ENCODE measurements at places on chromosomes 4 and X.

- DNase-seq: no peak
Measured at GRCh38 chr4:95507147-95507546, 41.6 kb downstream of the UNC5C start.

- DNase-seq: no peak
Measured at GRCh38 chr4:153260553-153261300, 56.5 kb downstream of the TRIM2 start.

DNA sequence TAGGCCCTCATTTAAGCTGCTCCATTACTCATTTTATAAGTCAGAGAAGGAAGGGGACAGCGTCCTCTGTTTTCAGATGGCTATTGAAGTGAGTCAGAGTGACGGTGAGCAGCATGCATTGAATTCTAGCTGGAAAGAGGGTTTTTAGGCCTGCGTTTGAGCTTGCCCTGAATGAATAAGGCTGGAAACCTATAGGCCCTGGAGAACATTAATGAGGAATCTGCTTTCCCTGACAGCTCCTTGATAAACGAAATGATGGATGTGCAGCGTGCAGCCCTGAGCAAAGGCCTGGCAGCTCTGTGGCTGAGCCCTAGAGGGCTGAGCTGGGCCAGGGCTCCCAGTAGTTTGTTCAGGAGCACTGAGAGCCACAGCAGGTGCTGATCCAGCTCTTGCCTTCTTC, 33.4 kb downstream of the TBL1X start:
- no peak for DNase-seq

DNA sequence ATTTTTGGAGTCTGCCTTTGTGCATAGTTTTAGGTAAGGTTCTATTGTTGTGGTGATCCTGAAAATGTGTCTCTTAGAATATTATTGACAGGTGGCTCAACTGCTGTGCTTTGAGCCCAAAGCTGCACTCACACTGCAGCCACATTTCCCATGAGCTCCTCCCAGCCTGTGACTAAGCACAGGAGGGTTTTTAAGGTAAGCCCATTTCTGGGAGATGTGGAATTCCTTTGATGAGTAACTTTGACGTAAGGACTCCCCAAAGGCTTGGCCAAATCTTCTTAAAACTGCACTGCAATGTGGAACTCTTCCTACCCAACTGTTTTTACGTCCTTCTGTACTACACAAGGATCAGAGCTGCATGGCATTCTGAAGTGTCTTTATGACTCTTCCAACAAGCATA, 20.0 kb upstream of the TMPRSS11A start:
- no peak for DNase-seq

DNA sequence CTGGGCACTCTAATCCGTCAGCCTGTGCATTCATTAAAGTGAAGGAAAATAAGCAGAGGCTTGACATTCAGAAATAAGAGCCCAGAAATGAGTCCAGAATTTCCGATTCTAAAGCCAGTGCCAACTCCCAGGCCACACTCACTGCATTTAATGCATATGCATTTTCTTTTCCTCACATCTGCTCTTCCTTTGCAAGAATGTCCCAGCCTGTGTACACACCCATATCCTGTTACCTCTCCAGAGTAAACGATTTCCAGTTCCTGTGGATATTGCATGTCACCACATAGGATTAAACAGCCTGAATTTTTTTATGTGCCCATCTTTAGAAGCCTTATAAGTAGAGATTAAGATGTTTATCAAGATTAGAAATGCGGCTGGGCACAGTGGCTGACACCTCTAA, 27.5 kb downstream of the ARX start:
- no peak for DNase-seq

DNA sequence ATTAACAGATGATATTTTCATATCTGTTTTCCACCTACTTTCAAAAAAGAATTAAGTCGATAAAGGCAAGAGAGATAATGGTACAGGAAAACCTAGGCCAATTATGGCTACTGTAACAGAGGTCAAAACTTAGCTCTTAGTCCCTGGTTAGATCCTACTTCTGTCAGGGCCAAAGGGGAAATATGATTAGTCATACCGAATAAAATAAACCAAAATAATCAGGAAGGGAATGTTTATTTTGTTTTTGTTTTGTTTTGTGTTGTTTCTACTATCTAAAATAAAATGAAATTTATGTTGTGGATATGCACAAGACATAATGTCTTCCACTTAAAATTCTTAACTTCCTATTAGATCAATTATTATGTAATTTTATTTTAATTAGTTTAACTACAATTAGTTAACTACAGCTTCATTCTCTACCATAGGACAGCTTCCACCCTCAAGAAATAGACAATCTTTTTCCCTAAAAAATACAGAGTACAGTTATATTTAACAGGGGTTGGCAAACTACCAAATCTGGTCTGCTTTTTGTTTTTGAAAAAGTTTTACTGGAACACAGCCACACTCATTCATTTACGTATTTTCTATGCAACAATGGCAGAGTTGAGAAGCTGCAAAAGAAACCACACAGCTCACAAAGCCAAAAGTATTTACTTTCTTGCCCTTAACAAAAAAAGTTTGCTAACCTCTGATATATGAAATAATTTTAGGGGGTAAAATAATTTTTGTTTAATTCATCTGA, 25.4 kb downstream of the TMEM47 start:
- no peak for DNase-seq

DNA sequence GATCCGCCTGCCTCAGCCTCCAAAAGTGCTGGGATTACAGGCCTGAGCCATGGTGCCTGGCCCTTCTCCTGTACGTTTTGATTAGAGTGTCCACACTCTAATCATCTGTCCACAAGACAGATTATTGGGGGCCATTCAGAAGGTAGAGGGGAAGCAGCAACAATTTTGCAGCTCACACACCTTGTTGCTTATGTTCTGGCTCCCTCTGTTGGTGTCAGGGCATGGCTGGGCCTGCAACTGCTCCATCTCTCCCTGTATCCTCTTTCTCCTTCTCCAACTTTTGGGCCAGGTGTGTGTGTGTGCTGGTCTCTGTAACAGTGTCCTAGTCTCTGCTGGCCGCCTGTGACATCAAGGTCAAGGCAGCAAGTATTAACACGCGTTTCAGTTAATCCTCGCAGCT, 125.5 kb upstream of the MBNL3 start:
- DNase-seq: no peak

DNA sequence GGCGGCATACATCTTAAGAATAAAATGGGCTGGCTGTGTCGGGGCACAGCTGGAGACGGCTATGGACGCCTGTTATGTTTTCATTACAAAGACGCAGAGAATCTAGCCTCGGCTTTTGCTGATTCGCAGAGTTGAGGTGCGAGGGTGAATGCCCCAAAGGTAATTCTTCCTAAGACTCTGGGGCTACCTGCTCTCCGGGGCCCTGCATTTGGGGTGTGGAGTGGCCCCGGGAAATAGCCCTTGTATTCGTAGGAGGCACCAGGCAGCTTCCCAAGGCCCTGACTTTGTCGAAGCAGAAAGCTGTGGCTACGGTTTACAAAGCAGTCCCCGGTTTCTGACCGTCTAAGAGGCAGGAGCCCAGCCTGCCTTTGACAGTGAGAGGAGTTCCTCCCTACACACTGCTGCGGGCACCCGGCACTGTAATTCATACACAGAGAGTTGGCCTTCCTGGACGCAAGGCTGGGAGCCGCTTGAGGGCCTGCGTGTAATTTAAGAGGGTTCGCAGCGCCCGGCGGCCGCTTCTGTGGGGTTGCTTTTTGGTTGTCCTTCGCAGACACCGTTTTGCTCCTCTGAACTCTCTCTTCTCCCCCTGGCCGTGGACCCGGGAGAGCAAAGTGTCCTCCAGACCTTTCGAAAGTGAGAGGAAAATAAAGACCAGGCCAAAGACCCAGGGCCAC, 1.9 kb downstream of the SHOX start:
- no peak for DNase-seq

DNA sequence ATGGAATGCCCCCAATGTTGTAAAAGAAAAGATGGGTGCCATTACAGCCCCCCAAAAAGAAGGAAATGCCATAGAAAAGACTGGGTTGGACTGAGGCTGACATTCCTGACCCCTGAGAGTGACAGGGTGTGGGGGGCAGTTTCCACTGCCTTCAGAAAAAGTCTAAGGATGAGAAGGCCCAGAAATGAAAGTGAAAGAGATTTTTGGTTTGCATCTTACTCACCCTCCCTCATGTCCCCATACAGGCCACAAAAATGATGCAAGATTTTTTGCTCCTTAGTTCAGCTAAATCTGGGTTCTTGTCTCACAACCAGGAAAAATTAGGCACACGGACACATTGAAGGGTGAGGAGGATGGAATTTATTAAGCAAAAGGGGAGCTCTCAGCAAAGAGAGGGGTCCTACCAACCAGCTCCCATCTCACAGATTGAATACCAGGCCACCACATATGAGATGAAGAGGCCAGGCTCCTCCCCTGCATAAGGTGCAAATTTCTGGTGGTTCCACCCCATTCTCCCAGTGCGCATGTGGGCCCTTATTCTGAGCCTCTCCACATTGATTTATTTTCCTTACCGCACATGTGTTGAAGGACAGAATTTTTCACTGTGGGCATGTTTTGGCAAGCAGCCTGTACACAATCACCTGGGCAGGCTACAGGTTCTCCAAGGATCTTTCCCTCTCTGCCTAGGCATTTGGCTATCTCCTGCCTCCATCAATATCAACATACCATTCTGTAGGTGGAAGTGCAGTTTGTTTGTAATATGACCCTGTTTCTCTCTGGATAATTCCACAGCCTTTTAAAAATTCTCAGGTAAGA, 18.8 kb downstream of the PPP4R3C start:
- no peak for DNase-seq

DNA sequence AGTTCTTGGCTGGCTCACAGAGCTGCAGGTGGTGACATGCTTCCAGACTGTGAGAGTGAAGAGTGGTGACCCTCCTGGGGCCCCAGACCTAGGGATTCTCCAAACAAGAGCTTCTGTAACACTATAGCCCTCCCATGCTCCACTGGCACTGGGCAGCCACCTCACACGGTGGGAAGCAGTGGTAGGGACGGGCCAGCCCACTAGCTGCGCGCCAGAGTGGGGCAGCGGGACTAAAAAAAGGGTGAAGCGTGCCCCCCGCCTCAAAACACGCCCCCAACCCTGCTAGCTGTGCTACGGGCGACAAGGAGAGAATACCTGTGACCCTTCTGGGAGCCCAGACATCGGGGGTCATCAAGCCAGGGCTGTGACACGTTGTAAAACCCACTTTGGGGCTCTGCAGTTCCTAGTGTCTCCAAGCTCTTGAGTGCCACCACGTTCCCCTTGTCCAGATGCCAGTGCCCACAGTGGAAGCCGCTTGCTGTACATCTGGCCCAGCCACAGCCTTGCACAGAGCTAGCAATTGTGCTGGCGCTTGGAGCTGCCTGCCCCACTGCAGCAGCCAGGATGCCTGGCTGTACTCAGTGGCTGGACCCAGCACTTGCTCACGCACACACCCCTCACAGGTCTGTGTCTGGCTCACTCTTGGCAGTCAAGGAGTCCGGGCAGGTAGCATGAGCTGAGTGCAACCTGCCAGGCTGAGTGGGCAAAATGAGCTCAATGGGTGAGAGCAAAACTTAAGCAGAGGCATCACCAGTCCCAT, 100.0 kb downstream of the DCAF12L2 start:
- DNase-seq: no peak

DNA sequence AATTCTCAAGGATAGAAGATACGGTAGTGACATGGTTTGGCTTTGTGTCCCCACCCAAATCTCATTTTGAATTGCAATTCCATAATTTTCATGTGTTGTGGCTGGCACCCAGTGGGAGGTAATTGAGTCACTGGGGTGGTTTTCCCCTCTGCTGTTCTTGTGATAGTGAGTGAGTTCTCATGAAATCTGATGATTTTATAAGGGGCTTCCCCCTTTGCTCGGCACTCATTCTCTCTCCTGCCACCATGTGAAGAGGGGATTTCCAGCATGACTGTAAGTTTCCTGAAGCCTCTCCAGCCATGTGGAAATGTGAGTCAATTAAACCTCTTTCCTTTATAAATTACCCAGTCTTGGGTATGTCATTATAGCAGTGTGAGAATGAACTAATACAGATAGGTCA, 8.5 kb upstream of the SPANXN4 start:
- no peak for DNase-seq

DNA sequence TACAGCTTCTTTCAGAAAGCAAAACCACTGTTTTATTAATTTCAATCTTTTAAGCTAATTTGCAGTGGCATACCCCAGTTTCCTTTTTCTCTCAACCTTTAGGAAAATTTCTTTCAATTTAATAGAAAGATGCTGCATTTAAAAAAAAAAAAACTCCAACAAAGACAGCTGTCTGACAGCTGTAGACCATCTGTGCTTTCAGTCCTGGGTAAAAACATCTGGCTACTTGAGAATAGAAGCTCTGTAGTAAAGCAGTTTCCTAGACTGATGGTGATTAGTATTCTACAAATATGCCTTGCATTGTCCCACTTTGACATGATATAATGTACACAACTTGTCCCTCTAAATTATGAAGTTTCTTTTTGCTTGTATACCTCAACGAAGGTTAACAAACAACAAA, 197.8 kb downstream of the EDA start:
- DNase-seq: no peak

GRCh38 chrX:29155286-29155685, 568.0 kb downstream of the IL1RAPL1 start:
- DNase-seq: no peak

- no peak for DNase-seq
Measured at GRCh38 chrX:7390441-7390840, 242.5 kb upstream of the PUDP start.

DNA sequence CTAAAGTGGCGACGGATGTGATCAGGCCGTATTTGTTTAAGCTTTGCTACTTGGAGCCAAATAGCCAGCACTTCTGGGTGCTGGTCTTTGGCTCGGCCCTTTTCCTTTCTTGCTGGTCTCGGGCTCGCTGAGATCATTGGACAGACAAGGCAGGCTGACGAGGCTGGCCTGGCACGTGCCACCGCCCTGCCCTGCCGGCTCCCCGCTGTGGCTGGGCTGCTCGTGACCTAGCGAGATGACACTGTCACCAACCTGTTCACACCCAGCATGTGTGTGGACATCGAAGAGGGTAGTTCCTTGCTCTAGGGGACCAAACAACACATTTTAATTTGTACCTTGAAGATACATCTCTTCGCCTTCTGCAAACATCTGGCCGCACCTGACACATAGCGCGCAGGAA, 98.0 kb downstream of the ABLIM2 start:
- no peak for DNase-seq

DNA sequence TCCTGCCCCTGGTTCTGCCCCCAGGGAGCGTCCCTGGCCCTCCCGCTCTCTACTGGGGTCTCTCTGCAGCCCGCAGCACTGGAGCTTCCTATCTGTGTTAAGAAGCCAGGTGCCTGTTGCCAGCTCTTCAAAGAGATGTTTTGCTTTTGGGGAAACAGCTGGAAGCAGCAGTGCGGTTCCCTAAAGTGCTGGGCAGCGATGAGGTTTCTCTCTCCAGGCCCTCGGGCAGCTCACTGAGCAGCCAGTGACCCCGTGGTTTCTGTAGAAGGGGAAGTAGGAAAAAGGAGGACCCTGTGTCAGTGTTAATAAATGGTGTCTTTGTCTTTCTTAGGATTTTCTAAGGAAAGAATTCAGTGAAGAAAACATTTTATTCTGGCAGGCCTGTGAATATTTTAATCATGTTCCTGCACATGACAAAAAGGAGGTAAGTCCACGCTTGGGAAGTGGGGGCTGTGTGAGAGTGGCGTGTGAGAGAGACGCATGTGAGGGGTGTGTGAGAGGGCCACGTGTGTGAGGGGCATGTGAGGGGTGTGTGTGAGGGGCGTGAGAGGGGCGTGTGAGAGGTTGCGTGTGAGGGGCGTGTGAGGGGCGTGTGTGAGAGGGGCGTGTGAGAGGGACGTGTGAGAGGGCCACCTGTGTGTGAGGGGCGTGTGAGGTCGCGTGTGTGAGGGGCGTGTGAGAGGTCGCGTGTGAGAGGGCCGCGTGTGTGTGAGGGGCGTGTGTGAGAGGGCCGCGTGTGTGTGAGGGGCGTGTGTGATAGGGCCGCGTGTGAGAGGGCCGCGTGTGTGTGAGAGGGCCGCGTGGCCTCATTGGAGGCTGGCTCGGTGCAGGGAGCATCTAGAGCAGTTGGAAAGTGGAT, 27.1 kb upstream of the HGFAC start:
- DNase-seq: no peak

- DNase-seq: no peak
Measured at GRCh38 chr4:105060628-105061027, 86.0 kb upstream of the TET2 start.

All from cortex of kidney (tissue), 1 donor.